Cortex of kidney (tissue), 1 donor: ENCODE measurements at places on chromosomes 6 and 20.

DNA sequence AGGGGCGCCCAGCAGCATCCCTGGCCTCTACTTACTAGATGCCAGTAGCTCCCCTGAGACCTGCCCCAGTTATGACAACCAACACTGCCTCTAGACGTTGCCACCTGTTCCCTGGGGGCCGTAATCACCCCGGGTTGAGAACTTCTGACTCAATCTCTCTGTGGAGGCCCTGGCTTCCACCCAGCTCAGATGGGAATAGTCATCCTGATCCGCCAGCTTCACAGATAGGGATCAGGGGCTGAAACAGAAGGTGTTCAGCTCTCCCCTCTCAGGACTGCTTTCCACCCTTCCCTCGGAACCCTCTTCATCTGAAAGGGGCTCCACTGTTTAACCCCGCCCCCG lies 3.3 kb downstream of the CAPN11 start:
- DNase-seq: no peak

DNA sequence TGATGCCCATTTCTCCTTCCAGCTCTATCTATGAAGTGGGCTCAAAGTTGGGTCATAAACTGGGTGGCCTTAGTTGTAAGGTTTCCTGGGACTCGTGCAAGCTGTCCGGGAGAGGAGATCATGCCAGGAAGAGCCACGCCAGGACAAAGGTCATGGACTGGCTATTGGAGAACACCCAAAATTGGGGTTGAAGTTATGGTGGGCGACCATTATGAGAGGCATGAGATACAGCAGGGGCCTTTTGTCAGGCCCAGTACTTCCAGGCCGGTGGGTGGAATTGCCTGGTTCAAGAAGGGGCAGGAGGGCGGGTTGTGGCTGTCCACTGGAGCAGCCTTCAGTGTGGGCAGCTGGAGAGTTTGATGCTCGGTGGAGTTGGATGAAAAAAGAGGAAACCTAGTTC lies 225.1 kb upstream of the SSTR4 start:
- DNase-seq: no peak

- DNase-seq: no peak
Measured at GRCh38 chr6:79073888-79074287, 4.2 kb downstream of the PHIP start.

DNA sequence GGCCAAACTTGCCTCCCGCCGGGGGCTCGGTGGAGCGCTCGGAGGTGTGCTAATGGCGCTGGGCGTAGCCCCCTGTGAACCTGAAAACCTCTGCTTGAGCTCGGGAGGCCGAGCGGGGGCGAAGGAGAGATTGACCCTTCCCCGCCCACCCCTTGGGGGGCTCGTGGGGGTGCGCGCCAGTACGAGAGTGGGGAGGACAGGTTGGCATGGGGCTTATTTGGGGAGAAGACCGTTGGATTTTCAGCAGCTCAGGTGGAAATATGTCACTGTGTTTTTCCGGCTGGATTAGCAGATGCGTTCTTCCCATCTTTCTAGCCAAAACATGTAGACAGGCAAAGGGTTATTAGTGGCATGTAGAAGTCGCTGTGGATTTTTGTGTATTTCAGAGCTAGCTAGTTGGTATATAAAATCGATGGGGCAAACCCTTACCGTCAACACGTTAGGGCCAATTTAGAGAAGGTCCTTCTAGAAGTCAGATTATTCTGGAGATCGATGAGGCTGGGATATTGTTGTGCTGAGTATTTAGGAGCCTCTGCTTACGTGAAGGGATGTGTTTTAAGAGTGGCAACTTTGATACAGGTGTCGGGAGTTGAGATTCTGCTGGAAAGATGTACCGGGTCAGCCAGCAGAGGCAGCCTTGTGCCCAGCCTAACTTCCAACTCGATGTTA lies 525 bp downstream of the NCOA7 start:
- no peak for DNase-seq

DNA sequence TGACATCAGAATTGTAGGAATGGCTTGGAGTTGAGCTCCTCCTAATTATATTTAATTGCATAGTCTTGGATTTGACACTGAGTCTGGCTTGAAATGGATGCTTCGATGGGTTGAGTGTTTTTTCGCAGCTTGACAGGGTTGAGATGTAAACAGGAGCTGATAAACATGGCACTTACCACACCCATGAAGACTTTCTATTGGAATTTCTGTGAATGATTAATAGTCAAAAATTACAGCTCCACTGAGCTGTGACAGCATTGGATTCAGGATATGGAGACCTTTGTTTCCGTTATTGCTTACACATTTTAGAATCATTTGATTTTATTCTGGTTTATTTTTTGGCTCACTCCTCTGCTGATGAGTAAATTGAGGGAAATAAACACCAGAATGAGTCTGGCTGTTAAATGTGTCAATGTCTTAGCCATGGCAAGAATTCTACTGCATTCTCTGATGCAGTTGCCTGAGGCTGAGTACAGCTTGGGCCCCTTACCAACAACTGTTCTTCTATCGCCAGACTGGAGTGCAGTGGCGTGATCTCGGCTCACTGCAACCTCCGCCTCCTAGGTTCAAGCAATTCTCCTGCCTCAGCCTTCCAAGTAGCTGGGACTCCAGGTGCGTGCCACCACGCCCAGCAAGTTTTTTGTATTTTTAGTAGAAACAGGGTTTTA lies 128.1 kb upstream of the DOK5 start:
- no peak for DNase-seq

- DNase-seq: no peak
Measured at GRCh38 chr20:2631228-2631627, 21.2 kb upstream of the NOP56 start.

- DNase-seq: no peak
Measured at GRCh38 chr6:21744331-21744730, 150.8 kb downstream of the SOX4 start.
